ENCODE measurements at places on chromosomes 5 and 9. TPM values are rescaled to one million over a fixed set of nuclear protein-coding genes. Genes with fewer than 3 reads are reported as not detected.

Gene CCNI2
- not detected for total RNA-seq

Gene PLAC8L1
- not detected for total RNA-seq

Gene RMI1
- 2.1 TPM for total RNA-seq

Gene PAEP
- not detected for total RNA-seq

Gene IL3
- total RNA-seq, result not detected

Gene POU5F2
- total RNA-seq, result 0.35 TPM

Gene CENPH
- 1.3 TPM for total RNA-seq

Gene CACFD1
- 11.9 TPM for total RNA-seq

Gene SLC6A3
- total RNA-seq, result not detected
